Body of pancreas (tissue), 4 donors: ENCODE measurements at places on chromosomes 13 and 19.

GRCh38 chr13:37685206-37685605, 86.6 kb upstream of the POSTN start:
- no peak for DNase-seq
- no peak overlapping the region for H3K27ac ChIP-seq
- no peak overlapping the region for H3K4me3 ChIP-seq
- no peaks in the 10 kb centered on the region for H3K27me3 ChIP-seq
- H3K4me1 ChIP-seq = peaks cover under 1% of the 10 kb centered on the region

GRCh38 chr13:68124437-68125086, 894.4 kb upstream of the PCDH9 start:
- H3K27ac ChIP-seq = no peak overlapping the region
- H3K4me3 ChIP-seq = no peak overlapping the region
- no peak for DNase-seq
- no peaks in the 10 kb centered on the region for H3K4me1 ChIP-seq
- no peaks in the 10 kb centered on the region for H3K27me3 ChIP-seq
- no peaks in the 10 kb centered on the region for H3K36me3 ChIP-seq

DNA sequence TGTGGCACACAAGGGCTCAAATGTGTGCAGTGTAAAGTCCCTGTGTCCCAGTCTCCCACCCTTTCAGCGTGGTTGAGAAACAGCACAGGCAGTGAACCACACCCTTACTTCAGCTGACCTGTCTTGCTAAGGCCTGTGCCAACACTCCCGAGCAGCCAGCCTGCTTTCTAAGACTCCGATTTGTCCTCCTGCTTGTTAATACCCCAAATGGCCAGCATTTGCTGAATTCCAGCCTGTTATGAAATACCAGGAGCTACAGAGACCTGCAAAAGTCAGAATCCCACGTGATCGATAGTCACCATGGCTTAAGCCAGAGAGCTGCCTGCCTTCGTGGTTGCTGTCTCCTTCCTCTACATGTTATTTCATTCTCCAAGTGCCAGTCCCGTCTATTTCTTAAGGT, 200.5 kb downstream of the FGF9 start:
- H3K36me3 ChIP-seq = no peaks in the 10 kb centered on the region
- no peaks in the 10 kb centered on the region for H3K27me3 ChIP-seq
- no peak for DNase-seq
- no peak overlapping the region for H3K27ac ChIP-seq

GRCh38 chr13:103614761-103615160, 548.5 kb upstream of the SLC10A2 start:
- no peak overlapping the region for H3K4me3 ChIP-seq
- no peaks in the 10 kb centered on the region for H3K27me3 ChIP-seq
- DNase-seq = no peak
- no peaks in the 10 kb centered on the region for H3K36me3 ChIP-seq

DNA sequence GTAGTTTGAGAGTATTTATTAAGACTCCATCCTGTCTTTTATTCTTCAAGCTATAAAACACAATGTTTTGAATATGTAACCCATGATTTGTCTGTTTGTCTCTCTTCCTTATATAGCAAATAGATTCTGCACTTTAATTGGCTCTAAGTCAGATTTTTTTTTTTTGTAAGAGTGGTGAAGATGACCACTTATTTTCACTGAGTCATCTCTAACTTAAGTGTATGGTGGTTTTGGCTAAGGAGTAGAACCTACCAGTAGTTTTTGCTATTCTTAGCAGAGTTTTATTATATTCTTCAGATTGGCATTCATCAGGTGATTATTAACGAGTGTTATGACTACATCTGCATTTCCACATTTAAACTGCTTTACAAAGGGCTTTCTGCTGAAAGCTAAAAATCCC, 194.7 kb downstream of the LMO7 start:
- no peaks in the 10 kb centered on the region for H3K27me3 ChIP-seq
- no peaks in the 10 kb centered on the region for H3K36me3 ChIP-seq
- no peak overlapping the region for H3K27ac ChIP-seq
- H3K4me1 ChIP-seq = no peaks in the 10 kb centered on the region

- no peak for DNase-seq
- H3K27ac ChIP-seq = no peak overlapping the region
- no peak overlapping the region for H3K4me3 ChIP-seq
- H3K4me1 ChIP-seq = peaks cover 40% of the 10 kb centered on the region
- no peaks in the 10 kb centered on the region for H3K27me3 ChIP-seq
These were observed 6.5 kb downstream of the ATP4A start for GRCh38 chr19:35556846-35557538.

DNA sequence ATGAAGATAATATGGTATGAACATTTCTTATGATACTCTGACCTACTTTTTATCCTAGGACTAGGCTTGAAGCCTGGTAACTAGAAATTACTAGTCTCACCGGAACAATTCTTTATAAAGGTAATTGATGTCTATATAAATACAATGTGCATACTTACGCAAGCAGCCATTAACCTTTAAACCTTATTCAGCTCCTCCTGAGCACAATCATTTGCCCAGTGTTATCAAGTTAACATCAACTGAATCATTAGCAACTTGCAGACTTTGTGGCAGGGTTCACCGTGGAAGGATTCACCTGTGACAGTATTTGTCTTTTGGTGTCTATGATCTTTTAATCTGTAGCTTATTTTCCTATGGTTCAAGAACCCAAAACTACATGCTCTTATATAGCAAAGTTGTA, 508.6 kb upstream of the KLHL1 start:
- no peak overlapping the region for H3K27ac ChIP-seq
- no peaks in the 10 kb centered on the region for H3K27me3 ChIP-seq
- no peak for DNase-seq
- no peak overlapping the region for H3K4me3 ChIP-seq

GRCh38 chr19:56596676-56597075, 1.6 kb downstream of the ZNF71 start:
- H3K4me3 ChIP-seq = no peak overlapping the region
- H3K4me1 ChIP-seq = peaks cover 10% of the 10 kb centered on the region
- no peak overlapping the region for H3K27ac ChIP-seq
- DNase-seq = no peak

DNA sequence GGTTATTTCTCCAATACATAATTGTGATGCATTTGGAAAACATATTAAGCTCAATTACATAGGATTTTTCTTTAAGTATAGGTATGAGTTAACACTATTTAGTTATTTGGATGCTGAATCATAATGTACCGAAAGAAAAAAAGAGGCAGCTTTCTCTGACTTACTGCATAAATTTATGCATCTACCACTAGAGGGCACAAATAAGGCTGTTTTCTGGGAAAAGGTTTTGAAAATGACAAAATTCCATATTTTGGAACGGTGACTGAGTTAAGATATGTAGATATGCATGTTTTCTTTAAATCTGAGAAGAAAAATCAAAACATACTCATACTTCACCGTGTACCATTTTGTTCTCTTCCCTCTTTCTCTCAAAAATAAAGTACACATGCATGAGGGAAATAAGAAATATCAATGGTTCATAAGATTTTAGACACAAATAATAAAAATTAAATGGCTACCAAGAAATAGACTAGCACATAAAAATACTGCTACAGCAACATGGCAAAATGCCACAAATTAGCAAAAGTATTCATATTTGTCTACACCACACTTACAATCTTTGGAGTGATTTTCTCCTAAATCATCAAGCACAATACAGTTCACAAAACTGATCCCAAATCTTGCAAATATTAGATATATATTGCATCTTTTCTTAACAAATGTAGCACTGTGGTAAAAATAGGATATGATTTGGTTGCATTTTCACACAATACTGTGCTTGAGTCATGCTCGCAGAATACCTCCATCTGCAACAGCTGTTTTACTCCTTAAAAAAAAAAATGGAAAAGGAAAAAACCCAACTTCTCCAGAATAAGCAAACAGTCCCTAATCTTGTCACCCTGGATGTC, 260.0 kb downstream of the FGF14 start:
- H3K4me3 ChIP-seq = no peak overlapping the region
- DNase-seq = no peak
- no peak overlapping the region for H3K27ac ChIP-seq

DNA sequence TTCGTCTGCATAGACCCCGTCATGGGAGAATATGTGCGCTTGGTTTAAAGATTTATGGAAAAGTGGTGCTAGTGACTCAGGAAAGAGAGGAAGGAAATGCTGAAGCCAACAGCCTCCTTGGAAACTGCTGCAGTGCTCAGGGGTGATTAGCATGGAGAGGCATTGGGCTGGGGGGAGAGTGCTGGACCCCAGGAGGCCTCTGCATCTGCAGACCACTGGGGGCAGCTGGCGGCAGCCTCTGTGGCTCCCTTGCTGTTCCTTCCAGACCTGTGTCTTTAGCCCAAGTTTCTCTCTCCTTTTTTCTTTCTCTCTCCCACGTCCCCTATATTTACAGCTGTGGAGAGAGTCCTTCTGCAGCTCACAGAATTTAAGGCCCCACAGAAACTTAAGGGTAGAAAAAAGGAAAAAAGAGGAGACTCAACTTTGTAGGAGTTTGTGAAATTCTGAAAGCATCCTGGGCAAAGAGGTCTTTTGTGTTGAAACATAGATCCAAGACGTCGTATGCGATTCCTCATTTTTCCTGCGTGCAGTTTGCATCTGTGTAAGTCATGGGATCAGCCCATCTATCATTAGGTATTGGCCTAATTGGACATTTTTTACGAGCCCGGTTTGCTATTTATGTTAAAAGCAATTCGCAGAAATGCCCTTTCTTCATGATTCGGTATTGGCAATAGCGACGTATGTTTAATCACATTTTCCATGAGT, 116.2 kb upstream of the ZNF536 start:
- no peaks in the 10 kb centered on the region for H3K4me1 ChIP-seq
- no peak for DNase-seq
- no peaks in the 10 kb centered on the region for H3K36me3 ChIP-seq

- H3K27ac ChIP-seq = no peak overlapping the region
- H3K4me1 ChIP-seq = peaks cover 91% of the 10 kb centered on the region
- DNase-seq = no peak
- no peak overlapping the region for H3K4me3 ChIP-seq
- no peaks in the 10 kb centered on the region for H3K27me3 ChIP-seq
- no peaks in the 10 kb centered on the region for H3K36me3 ChIP-seq
These were observed 6.0 kb downstream of the AKT2 start for GRCh38 chr19:40279120-40279551.

- peaks cover 9% of the 10 kb centered on the region for H3K4me1 ChIP-seq
- no peaks in the 10 kb centered on the region for H3K36me3 ChIP-seq
- no peak overlapping the region for H3K4me3 ChIP-seq
These were observed 4.4 kb downstream of the TEKTIP1 start for GRCh38 chr19:3543150-3544057.

GRCh38 chr13:100753376-100753775, 78.8 kb upstream of the TMTC4 start:
- no peaks in the 10 kb centered on the region for H3K36me3 ChIP-seq
- no peaks in the 10 kb centered on the region for H3K4me1 ChIP-seq

- no peak overlapping the region for H3K4me3 ChIP-seq
- peaks cover 11% of the 10 kb centered on the region for H3K4me1 ChIP-seq
- H3K36me3 ChIP-seq = no peaks in the 10 kb centered on the region
- H3K27ac ChIP-seq = peak overlapping the region; percentile 39
- H3K27me3 ChIP-seq = no peaks in the 10 kb centered on the region
These were observed 35.3 kb upstream of the NPAS1 start for GRCh38 chr19:46984077-46985010.
